ENCODE measurements at places on chromosomes 1 and 21.

DNA sequence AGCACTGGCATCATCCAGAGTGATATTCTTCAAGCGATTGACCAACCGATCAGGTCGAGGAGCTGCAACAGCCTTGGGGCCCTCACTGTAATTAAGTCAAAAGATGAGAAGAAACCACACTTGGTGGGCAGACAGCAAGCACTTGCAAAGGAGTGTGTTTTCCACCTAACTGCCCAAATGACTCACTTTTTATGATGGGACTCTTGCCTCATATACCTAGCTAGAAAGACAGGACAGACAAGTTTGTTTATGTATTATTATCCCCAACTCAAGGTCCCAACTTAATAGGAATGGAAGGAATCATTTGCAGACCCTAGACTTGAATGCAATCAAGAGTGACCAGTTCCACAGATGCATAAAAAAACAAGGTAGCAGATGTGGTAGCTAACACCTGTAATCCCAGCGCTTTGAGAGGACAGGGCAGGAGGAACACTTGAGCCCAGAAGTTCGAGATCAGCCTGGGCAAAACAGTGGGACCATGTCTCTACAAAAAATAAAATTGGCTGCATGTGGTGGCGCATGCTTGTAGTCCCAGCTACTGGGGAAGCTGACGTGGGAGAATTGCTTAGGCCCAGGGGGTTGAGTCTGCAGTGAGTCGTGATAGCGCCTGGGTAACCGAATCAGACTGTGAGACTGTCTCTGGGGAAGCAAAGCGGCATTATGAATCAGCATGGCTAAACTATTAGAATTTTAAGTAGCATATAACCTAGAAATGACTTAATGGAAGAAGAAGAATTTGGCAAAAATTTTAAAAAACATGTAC, 2.3 kb upstream of the NRAS start:
- no peak for DNase-seq

GRCh38 chr1:18970762-18971161, 14.3 kb upstream of the IFFO2 start:
- DNase-seq, result no peak

DNA sequence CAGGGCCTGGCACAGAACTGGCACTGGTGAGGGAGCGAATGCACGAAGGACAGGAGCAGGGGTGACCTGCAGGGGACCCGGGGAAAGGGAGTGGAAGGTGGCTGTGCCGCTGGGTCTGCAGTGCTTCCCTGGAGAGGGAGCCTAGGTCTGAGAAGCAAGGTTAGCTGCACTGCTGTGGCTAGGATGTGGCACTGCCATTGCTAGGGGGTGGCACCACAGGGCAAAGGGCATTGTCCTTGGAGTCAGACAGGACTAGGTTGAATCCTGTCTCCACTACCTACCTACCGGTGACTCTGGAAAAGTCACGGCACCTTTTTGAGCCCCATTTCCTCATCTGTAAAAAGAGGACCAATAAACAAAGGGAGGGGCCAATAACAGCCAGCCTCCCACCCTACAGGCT, 28.3 kb downstream of the SLC1A7 start:
- DNase-seq, result no peak

DNA sequence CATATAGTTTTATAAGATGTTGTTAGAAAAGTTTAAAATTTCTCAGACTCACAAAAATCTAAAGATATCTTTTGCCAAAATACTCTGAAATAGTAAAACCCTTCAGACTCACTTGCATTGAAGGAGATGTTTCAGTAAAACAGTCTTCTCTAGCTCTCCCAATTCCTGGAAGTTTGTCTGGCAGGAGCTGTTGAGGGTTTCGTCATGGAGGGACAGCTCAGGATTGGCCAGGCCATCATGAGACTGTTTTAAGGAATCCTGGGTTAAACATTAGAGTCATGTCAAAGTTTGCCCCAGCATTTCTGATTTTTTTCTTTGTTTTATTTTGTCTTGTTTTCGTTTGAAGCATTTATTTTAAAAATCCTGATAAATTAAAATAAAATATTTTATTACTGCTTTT, 293.8 kb upstream of the PBX1 start:
- DNase-seq, result no peak

GRCh38 chr1:168408884-168409283, 128.2 kb downstream of the TBX19 start:
- DNase-seq, result no peak

DNA sequence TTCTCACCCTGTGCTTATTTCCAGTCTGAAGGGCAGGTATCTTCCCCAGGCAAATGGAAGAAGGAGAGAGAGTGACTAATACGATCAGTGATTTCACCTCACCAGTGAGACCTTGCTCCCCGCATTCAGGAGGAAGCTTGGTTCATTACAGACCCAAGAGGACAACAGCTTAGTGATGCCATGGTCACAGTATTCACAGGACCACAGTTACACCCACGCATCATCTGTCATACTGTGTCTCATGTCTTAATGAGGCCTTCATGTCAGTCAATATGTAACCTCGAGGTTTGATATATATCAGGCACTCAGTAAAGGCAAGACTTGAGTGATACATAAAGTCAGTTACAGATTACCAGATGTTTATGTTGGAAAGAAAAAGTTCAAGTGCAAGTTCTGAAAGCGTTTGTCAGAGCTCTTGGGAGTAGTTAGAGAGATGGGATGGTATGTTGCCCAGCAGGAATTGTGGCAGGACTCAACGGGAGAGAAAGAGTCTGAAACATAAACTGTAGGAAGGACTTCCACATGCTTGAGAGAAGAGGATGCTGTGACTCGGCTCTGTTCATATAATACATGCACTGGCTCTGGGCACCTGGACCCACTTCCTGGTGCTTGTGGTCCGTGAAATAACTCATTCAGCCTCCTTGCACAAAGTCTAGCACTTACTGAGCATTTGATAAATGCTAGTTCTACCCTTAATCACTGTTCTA, 33.3 kb downstream of the GNPAT start:
- no peak for DNase-seq

DNA sequence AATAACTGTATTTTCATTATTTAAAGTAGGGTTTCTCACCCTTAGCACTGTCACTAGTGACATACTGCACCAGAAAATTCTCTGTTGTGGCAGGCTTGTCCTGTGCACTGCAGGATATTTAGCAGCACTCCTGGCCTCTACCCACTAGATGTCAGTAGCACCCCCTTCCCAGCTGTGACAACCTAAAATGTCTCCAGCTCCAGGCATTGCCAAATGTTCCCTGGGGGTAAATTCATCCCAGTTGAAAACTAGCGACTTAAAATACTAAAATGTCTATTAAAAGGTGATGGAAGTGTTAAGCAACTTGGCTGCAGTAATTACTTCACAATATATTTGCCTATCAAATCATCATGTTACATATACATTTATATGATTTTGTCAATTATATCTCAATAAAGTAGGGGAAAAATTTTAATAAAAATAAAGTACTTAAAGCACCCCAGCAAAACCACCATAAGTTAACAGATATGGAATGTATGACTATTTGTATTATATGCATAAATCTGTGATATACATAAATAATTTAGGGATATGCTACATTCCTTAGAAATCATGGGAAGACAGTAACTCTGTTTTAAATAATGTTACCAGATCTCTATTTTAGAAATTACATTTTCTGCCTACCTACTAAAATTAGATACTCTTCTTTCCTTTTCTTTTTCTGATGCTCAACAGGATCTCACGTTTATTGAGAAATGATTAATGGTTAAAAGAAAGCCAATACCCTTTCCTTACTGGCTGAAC, 74.6 kb downstream of the ARID4B start:
- DNase-seq, result peak; percentile 53

- no peak for DNase-seq
Measured at GRCh38 chr1:203325418-203326091, 20.2 kb downstream of the BTG2 start.

DNA sequence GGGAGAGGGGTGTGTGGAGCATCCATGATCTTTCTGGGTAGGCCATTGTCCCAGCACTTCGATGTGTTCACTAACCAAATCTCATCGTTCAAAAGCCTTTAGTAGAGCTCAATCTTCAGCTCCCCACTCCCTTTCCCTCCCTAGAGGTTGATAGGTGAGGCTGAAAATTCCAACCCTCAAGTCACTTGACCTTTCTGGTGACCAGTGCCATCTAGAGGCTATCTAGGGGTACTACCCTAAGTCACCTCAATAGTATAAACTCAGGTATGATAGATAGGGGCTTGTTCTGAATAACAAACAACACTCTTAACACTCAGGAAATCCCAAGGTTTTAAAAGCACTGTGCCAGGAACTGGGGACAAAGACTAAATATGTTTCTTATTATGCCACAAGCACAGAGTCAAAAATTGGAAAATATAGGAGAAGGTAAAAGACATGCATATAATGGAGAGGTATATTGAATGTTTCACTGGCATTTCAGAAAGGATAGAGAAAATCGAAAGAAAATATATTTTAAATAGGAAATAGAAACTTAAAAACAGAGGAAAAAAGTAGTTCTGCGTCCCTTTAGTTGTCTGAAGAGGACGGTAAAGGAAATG, 42.9 kb upstream of the CD53 start:
- no peak for DNase-seq

DNA sequence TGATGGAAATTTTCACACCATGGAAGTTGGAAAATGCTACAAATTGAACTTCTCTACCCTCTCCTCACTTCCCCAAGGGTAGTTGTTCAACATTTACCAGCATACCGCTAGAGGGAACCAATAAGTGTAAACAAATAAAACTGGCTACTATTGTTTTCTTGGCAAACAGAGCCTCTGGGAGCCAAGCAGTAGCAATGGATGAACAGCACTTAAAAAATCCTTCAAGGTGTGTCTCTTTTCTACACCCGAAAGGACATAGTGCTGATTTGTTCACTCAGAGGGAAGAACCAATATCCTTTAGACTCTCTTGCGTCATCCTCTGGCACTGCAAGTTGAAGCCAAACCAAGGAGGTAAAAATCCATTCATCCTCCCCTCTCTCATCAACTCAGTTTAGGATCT, 161.5 kb downstream of the TBX15 start:
- DNase-seq, result no peak

GRCh38 chr1:158933621-158934020, 2.3 kb downstream of the PYHIN1 start:
- DNase-seq, result no peak

- DNase-seq, result no peak
Measured at GRCh38 chr1:84773195-84773594, 82.9 kb upstream of the SSX2IP start.

- DNase-seq, result no peak
Measured at GRCh38 chr21:17476006-17476405, 36.8 kb upstream of the CXADR start.

DNA sequence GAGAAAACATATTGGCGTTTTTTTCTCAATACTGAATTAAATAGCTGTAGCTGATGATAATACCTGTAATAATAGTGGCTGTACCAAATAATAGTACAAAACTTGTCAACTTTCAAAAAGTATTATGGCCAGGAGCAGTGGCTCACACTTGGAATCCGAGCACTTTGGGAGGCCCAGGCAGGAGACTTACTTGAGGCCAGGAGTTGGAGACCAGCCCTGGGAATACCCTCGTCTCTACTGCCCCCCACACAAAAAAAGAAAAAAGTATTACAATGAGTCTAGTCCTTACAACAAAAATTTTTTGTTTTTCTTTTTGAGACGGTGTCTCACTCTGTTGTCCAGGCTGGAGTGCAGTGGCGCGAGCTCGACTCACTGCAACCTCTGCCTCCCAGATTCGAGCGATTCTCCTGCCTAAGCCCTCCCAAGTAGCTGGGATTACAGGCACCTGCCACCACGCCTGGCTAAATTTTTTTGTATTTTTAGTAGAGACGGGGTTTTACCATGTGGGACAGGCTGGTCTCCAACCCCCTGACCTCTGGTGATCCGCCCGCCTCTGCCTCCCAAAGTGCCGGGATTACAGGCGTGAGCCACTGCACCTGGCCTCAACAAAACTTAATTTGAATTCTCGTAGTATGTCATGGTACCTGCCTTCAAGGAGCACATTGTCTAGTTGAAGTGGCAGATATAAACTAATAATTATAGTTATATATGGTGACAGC, 1.4 kb downstream of the RBBP4 start:
- no peak for DNase-seq

DNA sequence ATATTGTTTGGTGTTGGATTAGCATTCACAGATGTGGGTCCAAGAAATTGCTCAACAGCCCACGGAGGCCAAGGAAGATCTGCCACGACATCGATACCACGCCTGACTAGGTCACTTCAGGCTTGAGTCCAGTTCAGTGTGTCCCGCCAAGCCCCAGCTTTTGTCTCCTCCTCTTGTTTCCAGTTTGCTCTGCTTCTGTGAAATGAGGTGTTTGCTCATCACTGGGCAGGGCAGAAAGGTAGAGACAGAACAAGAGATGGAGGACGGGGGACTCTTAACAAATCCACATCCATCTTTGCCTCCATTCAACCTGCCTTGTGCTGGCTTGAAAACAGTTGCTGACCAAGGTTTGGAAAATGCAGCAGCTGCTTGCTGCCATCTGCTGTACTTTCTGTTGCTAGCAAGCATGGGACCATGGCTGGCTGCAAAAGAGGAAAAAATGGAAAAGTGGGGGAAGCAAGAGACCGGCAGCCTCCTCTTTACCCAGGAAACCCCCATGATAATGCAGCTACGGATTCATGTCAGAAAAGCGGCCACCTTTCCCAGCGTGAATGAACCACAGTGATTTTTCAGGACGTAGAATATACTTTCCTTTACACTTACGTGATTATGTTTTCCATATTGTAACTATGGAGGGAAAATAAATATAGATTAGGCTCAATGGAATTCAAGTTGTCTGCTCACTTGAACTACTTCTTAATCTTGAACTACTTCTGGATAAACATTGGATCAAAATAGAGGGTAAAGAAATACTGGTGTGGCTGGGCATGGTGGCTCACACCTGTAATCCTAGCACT, 80.2 kb upstream of the GREM2 start:
- peak; percentile 64 for DNase-seq

GRCh38 chr1:151939779-151940178, 30.5 kb upstream of the THEM4 start:
- no peak for DNase-seq

DNA sequence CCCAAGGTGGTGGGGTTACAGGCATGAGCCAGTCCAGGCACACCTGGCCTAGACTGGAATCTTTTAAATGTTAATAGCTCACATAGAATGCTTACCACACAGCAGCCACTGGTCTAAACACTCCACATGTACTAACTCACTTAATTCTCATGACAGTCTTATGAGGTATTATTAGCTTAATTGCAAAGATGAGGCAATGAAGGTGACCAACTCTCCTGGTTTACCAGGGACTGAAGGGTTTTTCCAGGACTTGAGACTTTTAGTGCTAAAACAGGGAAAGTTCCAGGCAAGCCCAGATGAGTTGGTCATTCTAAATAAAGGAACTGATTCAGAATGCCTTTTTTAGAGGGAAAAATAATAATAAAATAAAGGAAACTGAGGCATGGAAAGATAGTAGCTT, 7.0 kb upstream of the STMN1 start:
- DNase-seq, result no peak

- DNase-seq, result no peak
Measured at GRCh38 chr1:231037585-231038517, 2.2 kb downstream of the FAM89A start.

- no peak for DNase-seq
Measured at GRCh38 chr1:71859806-71860205, 422.5 kb downstream of the NEGR1 start.

DNA sequence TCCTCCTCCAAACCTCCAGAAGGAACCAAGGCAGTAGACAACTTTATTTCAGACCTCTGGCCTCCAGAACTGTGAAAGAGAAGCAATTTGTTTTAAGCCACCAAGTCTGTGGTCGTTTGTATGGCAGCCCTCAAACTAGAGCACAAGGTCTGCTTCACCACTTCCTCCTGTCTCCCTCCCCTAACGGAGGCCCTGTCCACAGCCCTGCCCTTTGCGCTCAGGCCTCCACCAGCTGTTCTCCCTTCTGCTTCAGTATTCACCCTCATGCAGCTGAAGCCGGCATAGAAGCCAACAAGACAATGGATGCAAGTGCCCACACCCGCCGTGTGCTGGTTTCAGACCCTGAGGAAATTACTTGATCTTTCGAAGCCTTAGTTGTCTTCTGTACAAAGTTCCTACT, 364.1 kb downstream of the HHAT start:
- DNase-seq, result no peak
